ENCODE measurements at places on chromosomes 6 and 20.
A peak's percentile ranks its signal among the peaks of the same experiment; 100 is the strongest.

DNA sequence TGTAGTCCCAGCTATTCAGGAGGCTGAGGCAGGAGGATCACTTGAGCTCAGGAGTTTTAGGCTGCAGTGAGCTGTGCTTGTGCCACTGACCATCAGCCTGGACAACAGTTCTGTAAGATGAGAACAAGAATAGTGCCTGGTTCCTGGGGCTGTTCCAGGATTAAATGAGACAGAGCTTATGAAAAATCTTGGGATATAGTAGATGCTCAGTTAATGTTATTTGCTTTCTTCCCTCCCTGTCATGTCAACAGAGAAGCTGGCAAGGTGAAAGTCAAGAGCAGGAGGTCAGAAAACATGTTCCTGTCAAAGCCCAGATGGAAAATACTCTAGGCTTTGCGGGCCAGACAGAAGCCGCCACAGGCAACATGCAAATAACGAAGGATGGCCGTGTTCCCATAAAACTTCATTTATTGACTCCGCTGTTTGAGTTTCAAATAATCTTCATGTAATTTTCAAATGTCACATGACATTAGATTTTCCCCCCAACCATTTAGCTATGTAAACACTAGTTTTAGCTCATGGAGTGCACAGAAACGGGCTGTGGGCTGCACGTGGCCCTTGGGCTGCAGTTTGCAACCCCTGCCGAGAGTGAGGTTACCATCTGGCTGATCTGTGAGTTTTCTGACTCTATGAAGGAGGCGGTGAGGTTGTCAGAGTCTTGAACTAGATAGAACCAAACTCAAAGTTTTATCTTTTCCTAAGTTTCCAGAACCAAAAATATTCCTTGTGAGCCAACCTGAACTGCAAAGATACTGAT lies 63.4 kb upstream of the PMEPA1 start:
- DNase-seq, result no peak

GRCh38 chr6:35496841-35497570 lies at the start of gene TEAD3:
Gene TEAD3 (minus strand): TSS chr6:35497079.
- DNase-seq, result peak; percentile 44

DNA sequence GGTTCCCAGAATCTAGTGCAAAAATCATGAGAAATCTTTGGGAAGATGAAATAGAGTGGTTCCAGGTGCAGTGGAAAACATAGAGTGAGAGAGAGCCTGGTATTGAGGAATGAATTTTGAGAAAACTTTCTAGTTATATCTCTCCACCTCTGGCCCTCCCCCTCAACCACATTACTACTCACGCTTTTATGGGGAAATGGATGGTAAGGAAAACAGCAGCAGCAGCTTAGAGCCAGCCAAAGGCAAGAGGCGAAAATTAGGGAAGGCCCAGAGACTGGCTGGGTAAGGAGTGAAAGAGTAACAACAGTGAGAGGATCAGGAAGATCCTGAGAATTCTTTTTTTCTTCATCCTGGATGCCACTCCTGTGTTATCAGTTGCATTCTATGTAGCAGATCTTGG lies 187.9 kb upstream of the ECI2 start:
- DNase-seq, result no peak

- DNase-seq, result no peak
These were observed 66.6 kb upstream of the CTNNBL1 start for GRCh38 chr20:37627060-37627766.

Data from stromal cell of bone marrow (primary cell).